ENCODE measurements at places on chromosomes 11 and 22.

DNA sequence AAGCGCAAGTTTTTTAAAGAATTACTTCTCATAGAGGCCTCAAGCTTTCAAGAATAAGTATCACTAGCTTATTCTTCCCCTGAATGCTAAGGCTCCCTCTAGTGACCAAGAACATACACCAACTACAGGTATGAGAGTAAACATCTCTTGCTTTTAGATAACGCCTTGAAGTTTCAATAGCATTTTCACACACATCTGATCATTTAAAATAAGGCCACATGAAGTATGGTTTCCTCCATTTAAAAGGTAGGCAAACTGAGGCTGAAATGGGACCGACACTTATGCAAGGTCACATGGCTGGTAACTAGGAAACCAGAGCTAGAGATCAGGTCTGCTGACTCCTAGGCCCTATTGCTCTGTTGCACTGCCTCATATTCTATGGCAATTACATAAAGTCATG lies 66.5 kb downstream of the CCDC34 start:
- DNase-seq, result peak; percentile 73

DNA sequence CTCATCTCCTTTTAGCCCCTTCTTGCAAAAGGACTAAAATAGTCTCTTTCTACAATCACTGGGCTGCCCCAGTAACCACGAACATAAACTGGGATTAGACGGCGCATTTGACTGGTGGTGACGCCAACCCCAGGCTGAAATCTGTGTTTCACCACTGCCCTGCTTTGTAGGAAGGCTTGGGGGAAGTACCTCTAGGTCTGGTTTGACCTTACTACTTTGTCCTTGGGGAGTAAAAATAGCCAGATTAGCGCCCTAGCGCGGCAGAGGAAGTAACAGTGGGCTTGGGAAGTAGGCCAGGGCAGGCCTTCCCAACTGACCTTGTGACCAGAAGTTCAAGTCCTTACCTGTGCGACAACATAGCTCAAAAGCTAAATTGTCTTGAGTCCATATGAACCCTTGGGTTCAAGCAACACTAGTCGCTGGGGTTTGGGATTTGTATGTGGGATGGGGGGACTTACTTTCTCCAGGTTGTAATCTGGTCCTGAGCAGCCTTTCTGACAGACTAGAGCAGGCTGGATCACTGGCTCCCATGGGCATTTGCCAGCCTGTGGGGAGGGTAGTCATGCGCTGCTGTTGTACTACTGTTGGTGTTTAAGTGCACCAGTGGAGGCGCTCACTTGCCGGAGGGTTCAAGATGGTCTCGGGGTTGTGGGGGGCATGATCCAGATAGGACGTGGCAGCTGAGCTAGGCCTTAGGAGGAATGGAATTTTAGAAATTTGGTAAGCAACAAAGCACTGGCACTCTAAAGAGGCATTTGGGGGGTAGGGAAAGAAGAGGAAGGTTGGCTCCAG lies 953 bp upstream of the PACS1 start:
- peak; percentile 64 for DNase-seq

GRCh38 chr11:86372041-86372440 lies 2.6 kb upstream of the CCDC81 start:
- DNase-seq, result no peak

DNA sequence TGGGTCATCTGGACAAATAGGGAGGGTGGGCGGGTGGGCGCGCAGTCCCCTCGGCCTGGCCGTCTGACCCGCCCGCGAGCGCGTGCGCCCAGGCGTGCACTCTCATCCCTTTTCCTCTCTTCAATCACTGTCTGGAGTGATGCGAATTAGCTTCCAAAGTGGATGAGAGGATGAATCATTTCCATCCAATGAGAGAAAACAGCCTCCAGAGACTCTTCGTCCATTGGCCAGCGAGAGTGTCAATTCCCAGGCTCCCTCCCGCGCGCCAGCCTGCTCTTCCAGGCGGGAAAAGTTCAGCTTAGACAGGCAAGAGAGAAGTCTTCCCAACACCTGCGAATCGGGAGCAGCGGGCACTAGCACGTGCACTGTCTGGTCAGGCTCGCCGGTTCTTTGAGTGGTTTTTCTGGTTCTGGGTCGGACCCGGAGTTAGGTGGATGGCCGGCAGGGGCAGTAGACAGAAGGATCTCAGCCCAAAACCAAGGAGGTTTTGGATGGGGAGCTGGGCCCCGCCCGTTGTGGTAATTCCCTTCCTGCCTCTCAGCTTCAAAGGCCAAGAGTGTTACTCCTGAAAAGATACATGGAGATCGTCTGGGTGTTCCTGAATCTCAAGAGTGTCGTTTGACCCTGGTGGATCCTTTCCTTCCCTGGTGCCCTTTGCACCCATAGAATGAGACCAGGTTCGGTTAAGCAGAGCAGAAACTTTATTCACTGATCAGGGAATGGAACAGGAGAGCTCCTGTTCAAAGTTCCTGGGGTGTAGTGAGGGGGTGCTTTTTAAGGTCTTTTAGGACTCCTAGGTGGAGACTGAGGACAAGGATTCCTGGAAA lies 33.4 kb upstream of the GLYATL1 start:
- peak; percentile 94 for DNase-seq

DNA sequence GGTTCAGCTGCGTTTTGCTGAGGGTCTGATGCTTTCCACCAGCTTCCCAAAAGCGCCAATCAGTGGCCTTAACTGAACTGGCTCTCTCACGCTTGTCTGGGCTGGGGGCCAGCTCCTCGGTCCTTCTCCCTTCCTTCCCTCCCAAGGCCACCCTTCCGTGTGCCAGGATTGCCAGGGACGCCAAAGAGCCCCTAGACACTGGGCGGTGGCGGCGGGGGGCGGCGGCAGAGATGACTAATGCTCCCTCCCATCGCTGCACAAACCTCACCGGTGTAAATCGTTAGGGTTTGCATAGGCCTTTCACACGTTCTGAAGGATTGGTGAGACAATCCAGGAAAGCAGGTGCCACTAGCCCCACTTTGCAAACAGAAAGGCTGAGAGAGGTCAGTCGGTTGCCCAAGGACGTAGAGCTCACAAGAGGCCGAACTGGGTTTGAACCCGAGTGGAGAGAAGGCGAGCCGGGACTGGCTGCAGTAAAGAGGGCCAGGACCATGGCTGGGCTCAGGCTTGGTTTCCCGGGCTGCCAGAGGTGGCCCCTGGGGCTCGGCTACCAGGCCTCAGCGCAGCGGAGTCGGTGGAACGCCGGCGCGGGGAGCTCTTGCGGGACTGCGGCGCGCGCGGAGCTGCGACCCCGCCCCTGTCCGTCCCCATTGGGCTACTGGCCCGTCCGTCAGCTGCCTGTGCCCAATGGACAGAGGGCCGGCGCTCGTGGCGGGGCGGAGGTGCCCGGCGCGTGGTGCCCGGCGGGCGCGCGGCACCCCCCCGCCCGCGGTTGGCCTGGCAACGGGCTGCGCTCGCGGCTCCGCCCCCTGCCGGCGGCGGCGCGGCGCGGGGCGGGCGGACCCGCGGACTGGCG lies 589 bp upstream of the GNAZ start:
- DNase-seq, result peak; percentile 85

GRCh38 chr22:43110927-43111623 lies 525 bp downstream of the BIK start:
- no peak for DNase-seq

GRCh38 chr11:13701506-13701905 lies 33.0 kb downstream of the FAR1 start:
- no peak for DNase-seq

DNA sequence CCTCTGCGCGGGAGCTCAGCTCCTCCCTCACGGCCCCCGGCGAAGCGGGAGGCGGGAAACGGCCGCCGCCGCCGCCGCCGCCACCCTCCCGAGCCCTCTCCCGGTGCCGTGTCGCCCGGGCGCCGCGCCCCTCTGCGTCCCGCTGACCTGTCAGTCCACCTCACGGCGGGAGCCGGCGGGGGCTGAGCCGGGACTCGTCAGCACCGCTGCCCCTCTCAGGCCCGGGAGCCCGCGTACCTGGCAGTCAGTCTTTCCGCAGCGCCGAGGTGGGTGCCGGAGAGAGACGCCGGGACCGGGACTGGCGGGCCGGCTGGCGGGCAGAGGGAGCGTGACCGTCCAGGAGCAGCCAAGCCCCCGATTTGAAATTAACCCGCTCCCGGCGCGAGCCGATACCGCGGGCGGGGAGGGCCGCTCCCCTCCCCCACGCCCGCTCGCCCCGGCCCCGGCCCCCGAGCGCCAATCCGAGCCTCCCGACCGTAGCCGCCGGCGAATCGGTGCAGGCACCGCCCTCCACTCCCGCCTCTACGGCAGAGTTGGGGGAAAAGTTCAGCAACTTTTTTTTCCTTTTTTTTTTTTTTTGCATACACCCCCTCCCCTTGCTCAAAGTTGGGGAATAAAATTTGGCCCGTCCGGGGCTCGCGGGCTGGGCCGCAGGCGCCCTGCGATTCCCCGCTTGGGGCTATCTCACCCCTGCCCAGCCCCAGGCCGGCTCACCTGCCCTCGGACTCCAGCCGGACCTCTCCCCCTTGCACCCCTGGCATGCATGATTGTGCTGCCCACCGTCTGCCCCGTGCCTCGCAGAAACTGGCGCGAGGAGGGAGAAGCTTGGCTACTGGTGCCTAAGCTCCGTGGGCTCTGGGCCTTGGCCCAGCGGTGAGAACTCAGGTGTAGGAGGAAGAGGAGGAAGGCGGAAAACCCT lies 774 bp upstream of the E2F8 start:
- no peak for DNase-seq

DNA sequence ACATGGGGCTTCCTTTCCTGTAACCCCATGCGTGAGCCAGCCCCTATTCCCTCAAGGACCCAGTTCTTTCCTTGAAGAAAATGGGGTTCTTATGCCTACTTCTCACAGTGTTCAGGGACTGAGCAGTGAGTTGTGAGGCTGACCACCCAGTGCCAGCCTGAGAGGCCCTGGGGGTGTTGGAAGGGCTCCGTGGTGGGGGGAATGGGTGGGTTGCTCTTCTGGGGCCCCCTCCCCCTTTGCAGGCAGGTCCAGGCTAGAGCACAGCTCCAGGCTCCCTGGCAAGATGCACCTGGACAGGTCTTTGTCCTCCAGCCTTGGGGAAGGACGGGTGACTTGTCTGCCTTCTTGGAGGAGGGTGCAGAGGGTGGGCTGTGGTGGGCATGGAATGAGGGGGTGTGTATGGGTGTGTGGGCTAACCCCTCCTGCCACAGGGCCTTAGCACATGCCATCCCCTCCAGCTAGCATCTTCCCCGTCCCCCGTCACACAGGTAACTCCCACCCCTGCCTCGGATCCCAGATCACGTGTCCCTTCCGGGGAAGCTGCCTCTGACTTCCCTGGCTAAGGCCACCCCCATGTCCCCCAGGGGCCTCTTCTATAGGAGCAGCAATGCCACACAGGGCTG lies 64.6 kb downstream of the MYEOV start:
- DNase-seq, result no peak

DNA sequence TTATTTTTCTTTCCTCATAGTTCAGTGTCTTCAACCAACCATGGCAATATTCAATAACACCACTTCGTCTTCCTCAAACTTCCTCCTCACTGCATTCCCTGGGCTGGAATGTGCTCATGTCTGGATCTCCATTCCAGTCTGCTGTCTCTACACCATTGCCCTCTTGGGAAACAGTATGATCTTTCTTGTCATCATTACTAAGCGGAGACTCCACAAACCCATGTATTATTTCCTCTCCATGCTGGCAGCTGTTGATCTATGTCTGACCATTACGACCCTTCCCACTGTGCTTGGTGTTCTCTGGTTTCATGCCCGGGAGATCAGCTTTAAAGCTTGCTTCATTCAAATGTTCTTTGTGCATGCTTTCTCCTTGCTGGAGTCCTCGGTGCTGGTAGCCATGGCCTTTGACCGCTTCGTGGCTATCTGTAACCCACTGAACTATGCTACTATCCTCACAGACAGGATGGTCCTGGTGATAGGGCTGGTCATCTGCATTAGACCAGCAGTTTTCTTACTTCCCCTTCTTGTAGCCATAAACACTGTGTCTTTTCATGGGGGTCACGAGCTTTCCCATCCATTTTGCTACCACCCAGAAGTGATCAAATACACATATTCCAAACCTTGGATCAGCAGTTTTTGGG lies at the start of gene OR51T1:
OR51T1 (plus strand) TSS at position 41 of the 641 bp plus-strand sequence; CDS start at position 41, 0 bp downstream.
- peak; percentile 8 for DNase-seq

DNA sequence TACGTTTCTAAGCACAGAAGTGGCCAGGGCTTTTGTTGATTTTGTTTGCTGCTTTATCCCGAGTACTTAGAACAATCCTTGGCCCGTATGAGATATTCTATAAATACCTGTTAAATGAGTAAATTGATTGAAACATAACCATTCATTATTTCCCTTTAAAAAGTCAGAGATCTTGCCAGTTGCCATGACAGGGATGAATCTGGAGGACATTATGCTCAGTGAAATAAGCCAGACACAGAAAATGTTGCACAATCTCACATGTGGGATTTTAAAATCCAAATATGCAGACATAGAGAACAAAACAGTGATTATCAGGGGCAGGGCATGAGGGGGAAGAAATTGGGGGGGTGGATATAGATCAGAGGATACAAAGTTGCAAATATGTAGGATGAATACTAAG lies 1240.1 kb downstream of the LRRC4C start:
- no peak for DNase-seq

DNA sequence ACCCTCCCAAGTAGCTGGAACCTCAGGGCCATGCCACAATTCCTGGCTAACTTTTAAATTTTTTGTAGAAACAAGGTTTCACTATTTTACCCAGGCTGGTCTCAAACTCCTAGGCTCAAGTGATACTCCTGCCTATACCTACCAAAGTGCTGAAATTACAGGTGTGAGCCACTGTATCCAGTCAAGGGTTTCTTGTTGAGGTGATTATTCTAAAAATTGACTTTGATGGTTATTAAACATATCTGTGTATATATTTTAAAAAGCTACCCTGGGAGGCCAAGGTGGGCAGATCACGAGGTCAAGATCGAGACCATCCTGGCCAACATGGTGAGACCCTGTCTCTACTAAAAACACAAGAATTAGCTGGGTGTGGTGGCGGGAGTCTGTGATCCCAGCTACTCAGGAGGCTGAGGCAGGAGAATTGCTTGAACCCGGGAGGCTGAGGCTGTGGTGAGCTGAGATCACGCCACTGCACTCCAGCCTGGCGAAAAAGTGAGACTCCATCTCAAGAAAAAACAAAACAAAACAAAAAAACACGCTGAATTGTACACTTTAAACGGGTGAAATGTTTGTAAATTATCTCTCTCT lies 27.1 kb downstream of the MAPK1 start:
- no peak for DNase-seq

- peak; percentile 90 for DNase-seq
Observed at GRCh38 chr11:2898366-2899079, 12.9 kb upstream of the CDKN1C start.

GRCh38 chr22:32473388-32473952 lies 1.1 kb upstream of the FBXO7 start:
- DNase-seq, result peak; percentile 47

Measured in fibroblast of lung (primary cell).